ENCODE measurements at places on chromosomes 13 and 19. TPM values are rescaled to one million over a fixed set of nuclear protein-coding genes. Genes with fewer than 3 reads are reported as not detected.

THAP8 gene
- polyA plus RNA-seq = 8.3 TPM

GRCh38 chr13:40534456-40534855 lies 132.0 kb downstream of the FOXO1 start:
- no peak for DNase-seq

COL4A2 gene
- polyA plus RNA-seq = 411 TPM

- peak; percentile 14 for DNase-seq
Measured at GRCh38 chr13:26785838-26786630, 25.4 kb upstream of the GPR12 start.

- DNase-seq = no peak
Measured at GRCh38 chr13:48819376-48819775, 156.3 kb upstream of the FNDC3A start.

CGB2 gene
- polyA plus RNA-seq = not detected

DNA sequence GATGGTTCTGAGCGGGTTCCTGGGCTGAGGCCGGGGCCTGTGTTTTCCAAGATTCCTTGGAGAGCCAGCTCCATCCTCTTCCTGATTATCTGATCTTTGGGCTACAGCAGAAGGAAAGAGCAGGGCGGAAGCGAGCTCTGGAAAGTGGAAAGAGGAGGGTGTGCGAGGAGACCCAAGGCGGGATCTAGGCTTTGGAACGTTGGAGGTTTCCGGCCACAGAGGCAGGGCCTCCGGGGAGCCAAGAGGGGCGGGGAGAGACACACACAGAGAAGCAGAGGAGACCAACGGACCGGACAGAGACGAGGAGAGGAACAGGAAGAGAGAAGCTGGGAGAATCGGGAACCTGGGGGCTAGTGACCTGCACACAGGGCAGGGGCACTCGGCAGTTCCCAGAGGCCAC lies at the start of gene CLEC11A:
Gene CLEC11A (plus strand): TSS at position 296 of the 400 bp plus-strand sequence. CDS start 162 bp downstream, outside the sequence.
- peak; percentile 74 for DNase-seq

CYP4F22 gene
- polyA plus RNA-seq = not detected

GRCh38 chr19:38661136-38661535 lies 13.7 kb downstream of the ACTN4 start:
- no peak for DNase-seq

ZNF428 gene
- 52.1 TPM for polyA plus RNA-seq

DNA sequence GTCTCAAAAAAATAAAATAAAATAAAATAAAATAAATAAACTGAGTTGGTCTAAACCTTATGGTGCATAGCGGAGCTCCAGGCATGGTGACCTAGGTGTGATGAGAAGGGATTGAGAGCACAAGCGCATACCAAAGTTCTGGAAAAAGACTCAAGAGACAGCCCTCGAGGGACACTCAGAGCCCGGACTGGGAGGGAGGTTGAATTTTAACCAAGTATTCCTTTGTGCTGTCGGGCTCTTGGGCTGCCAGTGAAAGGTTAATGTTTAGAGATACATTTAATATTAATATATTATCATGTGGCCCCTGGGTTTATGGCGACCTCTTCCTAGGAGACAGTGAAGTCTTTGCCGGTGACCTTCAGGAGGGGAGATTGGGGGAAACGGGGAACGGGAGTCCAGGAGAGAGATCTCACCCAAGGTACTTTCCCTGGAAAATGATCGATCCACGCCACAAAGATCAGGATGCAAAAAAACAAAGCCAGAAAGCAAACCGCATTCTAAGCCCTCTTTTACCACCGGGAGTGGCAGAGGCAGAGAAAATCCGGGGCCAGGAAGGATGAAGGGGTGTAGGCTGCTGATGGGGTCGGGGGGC lies 1.6 kb downstream of the FUT6 start:
- DNase-seq = no peak

DNA sequence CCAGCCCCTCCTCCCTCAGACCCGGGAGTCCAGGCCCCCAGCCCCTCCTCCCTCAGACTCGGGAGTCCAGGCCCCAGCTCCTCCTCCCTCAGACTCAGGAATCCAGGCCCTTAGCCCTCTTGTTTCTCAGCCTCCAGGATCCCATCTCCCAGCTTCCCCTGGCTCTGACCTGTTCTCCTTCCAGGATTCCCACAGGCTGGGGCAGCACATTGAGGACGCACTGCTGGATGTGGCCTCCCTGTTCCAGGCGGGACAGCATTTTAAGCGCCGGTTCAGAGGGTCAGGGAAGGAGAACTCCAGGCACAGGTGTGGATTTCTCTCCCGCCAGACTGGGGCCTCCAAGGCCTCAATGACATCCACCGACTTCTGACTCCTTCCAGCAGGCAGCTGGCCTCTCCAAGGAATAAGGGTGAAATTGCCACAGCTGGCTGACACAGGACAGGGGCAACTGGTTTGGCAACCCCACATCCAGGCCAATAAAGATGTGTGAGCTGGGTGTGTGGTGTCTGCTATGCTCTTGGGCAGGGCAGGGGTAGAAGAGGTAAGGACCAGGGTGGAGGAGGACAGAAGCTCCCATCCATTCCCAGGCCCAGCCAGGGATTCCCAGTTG lies 22.4 kb downstream of the CPT1C start:
- DNase-seq = no peak

- DNase-seq = no peak
Measured at GRCh38 chr19:42052241-42052863, 17.7 kb downstream of the GRIK5 start.

GRCh38 chr19:292951-293350 lies 1.7 kb upstream of the PLPP2 start:
- no peak for DNase-seq

ALG11 gene
- 23.5 TPM for polyA plus RNA-seq

LRRC63 gene
- not detected for polyA plus RNA-seq

CFAP97D2 gene
- polyA plus RNA-seq = not detected

- DNase-seq = no peak
Measured at GRCh38 chr13:105084931-105085330, 1450.5 kb downstream of the EFNB2 start.

- DNase-seq = no peak
Measured at GRCh38 chr13:22114630-22115311, 443.9 kb downstream of the FGF9 start.

Data from muscle of arm (tissue), 14 donors.